Effector memory CD4-positive, alpha-beta T cell (primary cell): ENCODE measurements at places on chromosomes 7 and 10.

- DNase-seq: no peak
Measured at GRCh38 chr7:29748286-29749099, 57.8 kb upstream of the WIPF3 start.

- no peak for DNase-seq
Measured at GRCh38 chr7:80815733-80816132, 103.1 kb downstream of the SEMA3C start.

DNA sequence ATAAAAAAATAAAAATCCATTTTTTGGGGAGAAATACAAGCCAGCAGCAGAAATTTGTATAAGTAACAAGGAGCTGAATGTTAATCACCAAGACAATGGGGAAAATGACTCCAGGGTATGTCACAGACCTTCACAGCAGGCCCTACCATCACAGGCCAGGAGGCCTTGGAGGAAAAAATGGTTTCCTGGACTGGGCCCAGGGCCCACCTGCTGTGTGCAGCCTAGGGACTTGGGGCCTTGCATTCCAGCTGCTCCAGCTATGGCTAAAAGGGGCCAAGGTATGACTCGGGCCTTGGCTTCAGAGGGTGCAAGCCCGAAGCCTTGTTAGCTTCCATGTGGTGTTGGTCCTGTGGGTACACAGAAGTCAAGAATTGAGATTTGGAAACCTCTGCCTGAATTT is 126.3 kb downstream of the DGKB start:
- DNase-seq: no peak

- no peak for DNase-seq
Measured at GRCh38 chr7:10343108-10343507, 630.6 kb upstream of the PHF14 start.

GRCh38 chr7:20804345-20804744 is 17.7 kb upstream of the SP8 start:
- DNase-seq: no peak

GRCh38 chr7:1601956-1602355 is 32.1 kb upstream of the PSMG3 start:
- no peak for DNase-seq

GRCh38 chr10:43262397-43262901 is 4.4 kb downstream of the RASGEF1A start:
- DNase-seq: no peak

DNA sequence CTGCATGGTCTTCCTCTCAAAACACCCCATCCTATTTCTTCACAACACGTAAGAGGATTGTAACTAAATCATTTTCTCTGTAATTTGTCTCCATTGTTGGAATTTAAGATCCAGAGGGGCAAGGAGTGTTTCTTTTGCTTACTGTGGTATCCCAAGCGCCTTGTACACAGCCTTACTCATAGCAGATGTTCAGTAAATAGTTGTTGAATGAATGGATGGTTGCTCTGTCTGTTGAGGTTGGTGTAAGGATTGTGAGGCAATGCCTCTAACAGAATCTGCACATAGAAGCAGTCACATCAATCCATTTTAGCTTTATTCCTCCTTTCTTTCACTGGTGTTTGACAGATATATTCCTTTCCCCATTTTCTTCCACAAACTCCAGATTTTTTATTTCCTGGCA is 90.1 kb downstream of the ZNF365 start:
- DNase-seq: no peak

DNA sequence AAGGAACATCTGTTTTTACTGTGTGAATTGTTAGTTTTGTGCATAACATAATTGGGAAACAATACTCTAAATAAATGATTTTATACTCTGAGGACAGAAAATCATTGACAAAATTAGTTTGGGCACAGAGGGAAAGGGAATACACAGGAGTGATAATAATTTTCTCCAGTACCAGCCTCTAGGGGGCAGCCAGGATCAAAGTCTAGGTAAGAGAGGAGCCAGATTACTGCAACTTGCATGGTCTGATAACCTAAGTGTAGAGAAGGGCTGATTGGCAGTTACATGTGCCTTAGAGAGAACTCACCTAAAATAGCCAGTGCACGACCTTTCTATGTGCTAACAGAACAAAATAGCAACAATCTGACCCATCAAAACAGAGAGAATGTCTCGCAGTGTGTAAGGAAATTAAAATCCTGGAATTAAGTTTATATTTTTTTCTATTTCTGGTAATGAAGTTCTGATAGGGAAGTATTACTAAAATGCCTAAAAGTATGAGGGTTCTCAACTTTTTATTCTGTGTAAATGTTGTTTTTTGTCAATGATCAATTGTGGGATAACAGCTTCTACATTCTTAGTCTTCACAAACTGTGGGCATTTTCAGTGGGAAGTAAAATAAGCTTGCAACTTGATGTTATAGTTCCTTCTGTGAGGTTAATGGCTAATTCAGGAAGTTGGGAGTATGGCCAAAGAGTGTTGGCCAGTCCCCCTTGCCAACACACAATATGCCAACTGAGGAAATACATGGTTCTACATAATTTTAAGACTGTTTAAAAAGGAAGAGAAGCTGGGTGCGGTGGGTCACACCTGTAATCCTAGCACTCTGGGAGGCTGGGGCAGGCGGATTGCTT is 66.4 kb downstream of the EXOC6 start:
- DNase-seq: no peak

GRCh38 chr7:11810043-11810625 is 21.9 kb downstream of the THSD7A start:
- DNase-seq: no peak

- DNase-seq: no peak
Measured at GRCh38 chr10:117656385-117657367, 114.1 kb downstream of the EMX2 start.
